Left ventricle myocardium inferior (tissue), 1 donor: ENCODE measurements at places on chromosomes 3 and 15.
A peak's percentile ranks its signal among the peaks of the same experiment; 100 is the strongest.

GRCh38 chr15:89116404-89116803 lies 28.1 kb downstream of the ABHD2 start:
- no peak for DNase-seq
- H3K27ac ChIP-seq, result peak overlapping the region; percentile 95
- H3K4me3 ChIP-seq, result no peak overlapping the region
- H3K4me1 ChIP-seq, result peaks cover 99% of the 10 kb centered on the region
- H3K27me3 ChIP-seq, result no peaks in the 10 kb centered on the region

DNA sequence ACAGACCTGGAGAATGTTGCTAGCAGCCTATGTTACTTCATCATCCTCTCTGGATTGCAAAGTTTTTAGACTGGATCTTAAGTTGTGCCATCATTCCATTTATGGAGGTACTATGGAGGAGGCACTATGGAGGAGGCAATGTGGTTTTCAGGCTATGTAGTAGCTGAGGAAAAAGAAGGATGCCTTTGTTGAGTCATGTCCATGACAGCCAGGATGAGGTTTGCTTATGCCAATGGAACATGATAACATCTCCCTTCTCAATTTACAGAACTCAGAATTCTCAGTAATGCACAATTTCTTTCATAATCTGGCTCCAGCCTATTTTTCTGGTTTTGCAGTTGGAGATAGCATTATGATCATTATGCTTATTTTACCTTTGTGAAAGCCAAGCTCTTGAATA lies 65.9 kb upstream of the TMEM108 start:
- H3K27ac ChIP-seq, result no peak overlapping the region
- H3K4me3 ChIP-seq, result no peak overlapping the region
- no peaks in the 10 kb centered on the region for H3K27me3 ChIP-seq
- no peaks in the 10 kb centered on the region for H3K36me3 ChIP-seq

GRCh38 chr3:107271787-107272387 lies 105.4 kb upstream of the CCDC54 start:
- no peak for DNase-seq
- no peak overlapping the region for H3K27ac ChIP-seq
- no peak overlapping the region for H3K4me3 ChIP-seq
- no peaks in the 10 kb centered on the region for H3K27me3 ChIP-seq

GRCh38 chr15:78216276-78217104 lies 17.9 kb downstream of the ACSBG1 start:
- DNase-seq, result peak; percentile 79
- H3K36me3 ChIP-seq, result no peaks in the 10 kb centered on the region
- peaks cover 4% of the 10 kb centered on the region for H3K27me3 ChIP-seq
- peaks cover 75% of the 10 kb centered on the region for H3K4me1 ChIP-seq
- no peak overlapping the region for H3K4me3 ChIP-seq

- H3K36me3 ChIP-seq, result no peaks in the 10 kb centered on the region
- no peaks in the 10 kb centered on the region for H3K4me1 ChIP-seq
- no peak overlapping the region for H3K27ac ChIP-seq
Observed at GRCh38 chr3:117398141-117398899, 688.7 kb downstream of the TUSC7 start.

GRCh38 chr3:72891053-72891855 lies 3.4 kb downstream of the GXYLT2 start:
- peak overlapping the region; percentile 82 for H3K27ac ChIP-seq
- peak; percentile 67 for DNase-seq
- H3K36me3 ChIP-seq, result no peaks in the 10 kb centered on the region
- H3K27me3 ChIP-seq, result peaks cover 3% of the 10 kb centered on the region
- H3K4me3 ChIP-seq, result no peak overlapping the region
- peaks cover 41% of the 10 kb centered on the region for H3K4me1 ChIP-seq
